ENCODE measurements at places on chromosomes 3 and 15.

GRCh38 chr3:184652465-184652864 lies 59.4 kb downstream of the MAGEF1 start:
- no peak for DNase-seq

DNA sequence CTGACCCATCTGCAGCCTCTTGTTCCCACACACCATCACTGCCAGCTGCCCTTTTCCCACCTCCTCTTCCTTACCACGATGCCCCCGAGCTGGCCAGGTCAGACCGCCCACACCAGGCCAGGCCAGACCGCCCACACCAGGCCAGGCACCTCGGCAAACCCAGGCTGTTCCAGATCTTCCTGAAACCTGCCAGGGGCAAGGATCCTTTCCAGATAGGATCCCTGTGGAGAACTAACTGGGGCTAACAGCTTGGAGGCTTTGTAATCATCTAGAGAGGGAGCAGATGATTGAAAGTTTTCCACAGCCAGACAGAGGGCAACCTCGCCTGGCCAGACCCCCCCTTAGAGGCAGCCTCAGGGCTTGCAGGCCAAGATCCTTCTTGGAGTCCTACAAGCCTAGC lies 287.3 kb upstream of the TLE3 start:
- DNase-seq: no peak

DNA sequence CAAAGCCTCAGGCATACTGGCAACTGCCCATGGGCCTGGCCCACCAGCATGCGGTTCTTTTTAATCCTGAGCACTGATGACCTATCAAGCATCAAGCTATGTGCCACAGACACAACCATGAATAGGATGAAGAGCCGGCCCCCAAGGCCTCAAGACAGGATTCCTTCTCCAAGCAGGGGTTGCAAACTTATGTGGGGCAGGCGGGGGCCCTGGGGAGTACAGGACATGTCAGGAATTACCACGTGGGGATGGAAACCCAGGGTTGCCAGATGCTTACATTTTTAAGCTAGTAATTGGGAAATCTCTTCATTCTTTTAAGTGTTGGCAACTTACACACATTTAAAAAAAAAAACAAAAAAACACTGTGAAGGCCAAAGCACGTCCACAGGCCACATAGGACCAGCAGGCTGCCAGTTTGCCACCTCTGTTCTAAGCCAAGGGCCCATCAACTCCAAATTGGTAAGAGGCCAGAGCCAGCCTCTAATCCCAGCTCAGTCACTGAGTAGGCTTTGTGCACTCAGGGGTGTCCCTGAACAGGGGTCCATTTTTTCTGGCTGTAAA lies 32.8 kb downstream of the BDH1 start:
- no peak for DNase-seq

DNA sequence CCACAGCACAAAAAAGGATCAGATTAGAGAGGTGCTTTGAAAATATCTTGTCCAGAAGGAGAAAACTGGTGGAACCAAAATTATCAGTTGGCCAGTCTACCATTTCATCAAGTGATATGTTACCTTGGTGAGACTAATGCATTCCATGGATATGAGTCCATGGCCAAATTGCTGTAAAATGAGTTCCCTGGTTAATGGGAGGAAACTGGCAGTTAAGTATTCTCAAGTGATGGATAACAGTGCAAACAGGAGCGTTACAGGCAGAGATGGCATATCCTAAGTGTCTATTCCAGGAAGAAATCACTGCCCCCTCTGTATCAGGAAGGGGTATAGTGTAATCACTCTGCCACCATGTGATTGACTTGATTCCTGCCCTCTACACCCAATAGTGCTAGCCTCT lies 34.0 kb downstream of the MYRIP start:
- no peak for DNase-seq

DNA sequence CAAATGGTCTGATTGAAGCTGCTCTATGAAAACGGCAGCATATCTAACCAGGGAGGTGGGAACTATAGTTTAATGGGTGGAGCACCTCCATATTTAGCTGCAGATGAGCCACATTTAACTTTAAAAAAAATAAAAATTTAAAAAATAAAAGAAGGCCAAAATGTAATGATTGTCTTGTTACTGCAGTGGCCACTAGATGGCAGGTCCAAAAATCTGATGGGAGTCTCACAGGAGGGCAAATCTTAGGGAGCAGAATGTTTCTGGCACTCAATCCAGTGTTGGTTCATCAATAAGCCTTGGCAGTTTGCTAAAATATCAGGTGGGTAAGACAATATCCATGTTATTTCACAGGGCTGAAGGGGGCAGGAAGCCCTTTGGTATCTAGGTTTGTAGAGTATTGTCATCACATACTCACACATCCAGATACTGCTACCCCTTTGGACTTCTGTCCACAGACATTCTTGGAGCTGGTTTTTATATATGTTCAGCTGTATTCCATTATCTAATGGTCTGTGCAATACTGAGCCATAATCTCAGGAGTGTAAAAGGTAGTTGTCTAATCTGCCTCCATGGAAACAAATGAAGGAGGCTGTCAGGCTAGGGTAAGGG lies 233.3 kb downstream of the TIGIT start:
- no peak for DNase-seq

GRCh38 chr3:133663569-133664313 lies 2.0 kb upstream of the TOPBP1 start:
- no peak for DNase-seq

DNA sequence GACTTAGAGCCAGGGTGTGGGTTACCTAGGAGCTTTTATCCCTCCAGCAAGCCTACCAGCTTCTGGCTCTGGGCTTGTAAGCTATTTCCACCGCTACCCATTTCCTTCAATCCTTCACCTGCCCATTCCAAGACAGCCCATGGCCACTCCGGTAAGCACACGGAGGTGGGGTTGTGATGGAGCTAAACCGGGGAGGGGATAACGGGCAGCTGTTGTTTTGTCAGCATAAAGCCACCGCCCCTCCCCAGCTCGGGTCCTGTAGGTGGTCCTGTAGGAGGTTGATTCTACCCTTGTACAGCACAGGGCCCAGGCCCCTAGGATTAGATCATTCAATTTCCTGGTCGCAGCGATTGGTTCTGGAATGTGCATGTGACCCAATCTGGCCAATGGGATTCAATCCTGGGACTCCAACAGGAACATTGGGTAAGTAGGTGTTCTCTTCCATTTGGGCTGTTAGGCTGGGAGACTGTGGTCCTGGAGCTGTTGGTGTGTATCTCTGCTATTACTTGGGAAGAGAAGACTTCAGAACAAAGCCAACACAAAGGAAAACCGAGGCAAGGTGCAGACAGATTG lies 150.6 kb downstream of the RAB11A start:
- DNase-seq: no peak

- DNase-seq: no peak
These were observed 65.5 kb downstream of the ADCY5 start for GRCh38 chr3:123383091-123384053.

DNA sequence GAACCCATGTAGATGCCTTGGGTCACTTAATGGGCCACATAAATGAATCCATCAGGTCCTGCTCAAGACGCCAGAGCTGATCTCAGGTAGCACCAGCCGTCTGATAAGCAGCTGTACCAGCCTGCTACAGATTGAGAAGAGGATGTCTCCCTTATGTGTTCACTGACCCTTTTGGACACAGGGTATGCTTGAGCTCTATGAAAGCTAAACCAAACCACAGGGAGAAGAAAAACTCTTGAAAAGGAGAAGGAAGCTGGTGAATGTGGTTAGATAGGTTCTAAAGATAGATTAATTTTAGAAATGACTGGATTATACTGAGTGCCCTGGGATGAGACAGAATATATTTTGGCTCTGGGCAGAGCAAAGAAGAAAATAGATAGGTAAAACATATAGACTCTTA lies 187.5 kb downstream of the SPATA16 start:
- no peak for DNase-seq

- DNase-seq: no peak
These were observed 31.0 kb upstream of the SLCO2A1 start for GRCh38 chr3:134060561-134061385.

GRCh38 chr3:62622553-62623174 lies 249.3 kb upstream of the FEZF2 start:
- DNase-seq: no peak

- no peak for DNase-seq
These were observed 12.6 kb downstream of the KLHL18 start for GRCh38 chr3:47295322-47295721.

- DNase-seq: no peak
These were observed 193.3 kb downstream of the FNDC3B start for GRCh38 chr3:172232579-172233212.

- no peak for DNase-seq
These were observed 3.8 kb downstream of the NCEH1 start for GRCh38 chr3:172707030-172707429.

DNA sequence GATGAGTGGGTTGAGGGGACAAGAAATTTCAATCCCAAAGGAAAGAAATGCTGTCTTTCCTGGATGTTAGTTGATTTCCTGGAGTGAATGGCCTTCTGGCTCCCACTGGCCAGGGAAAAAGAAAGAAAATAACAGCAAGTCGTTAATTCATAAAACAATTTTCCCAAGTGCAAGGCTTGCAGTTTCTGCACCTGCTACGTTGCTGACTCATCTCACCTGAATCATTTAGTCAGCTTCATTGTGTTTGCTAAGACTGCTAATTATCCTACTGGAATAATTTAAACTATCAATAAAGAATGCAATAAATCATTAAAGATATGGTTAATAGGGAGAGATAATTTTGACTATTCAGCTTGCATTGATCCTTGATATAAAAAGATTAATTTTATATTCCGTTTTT lies 387.6 kb downstream of the ROBO2 start:
- no peak for DNase-seq

GRCh38 chr3:16476636-16477035 lies 36.9 kb downstream of the RFTN1 start:
- no peak for DNase-seq
